Dorsolateral prefrontal cortex (tissue), 122 donors: ENCODE measurements at places on chromosomes 11 and 22.

DNA sequence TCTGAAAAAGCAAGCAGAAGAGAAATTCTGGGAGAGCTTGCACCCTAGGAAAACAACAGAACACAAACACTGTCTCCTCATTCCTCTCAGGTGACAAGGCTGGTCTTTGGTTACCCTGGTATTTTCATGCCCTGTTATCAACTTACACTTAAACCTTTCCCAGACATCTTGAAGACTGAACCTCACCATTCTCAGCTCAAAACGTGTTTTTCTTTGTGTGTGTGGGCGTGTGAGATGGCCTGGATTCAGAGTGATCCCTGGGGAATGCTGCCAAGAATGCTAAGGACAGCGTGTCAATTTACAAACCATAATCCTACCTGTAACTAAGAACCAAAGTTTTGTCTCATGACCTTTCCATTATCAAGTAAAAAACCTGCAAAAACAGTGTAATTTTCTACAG lies 33.3 kb downstream of the ELF5 start:
- no peak for DNase-seq

GRCh38 chr11:14904745-14905103 lies 12.7 kb upstream of the CYP2R1 start:
- DNase-seq, result peak; percentile 81

GRCh38 chr11:45145083-45145378 lies 1.4 kb upstream of the PRDM11 start:
- no peak for DNase-seq

DNA sequence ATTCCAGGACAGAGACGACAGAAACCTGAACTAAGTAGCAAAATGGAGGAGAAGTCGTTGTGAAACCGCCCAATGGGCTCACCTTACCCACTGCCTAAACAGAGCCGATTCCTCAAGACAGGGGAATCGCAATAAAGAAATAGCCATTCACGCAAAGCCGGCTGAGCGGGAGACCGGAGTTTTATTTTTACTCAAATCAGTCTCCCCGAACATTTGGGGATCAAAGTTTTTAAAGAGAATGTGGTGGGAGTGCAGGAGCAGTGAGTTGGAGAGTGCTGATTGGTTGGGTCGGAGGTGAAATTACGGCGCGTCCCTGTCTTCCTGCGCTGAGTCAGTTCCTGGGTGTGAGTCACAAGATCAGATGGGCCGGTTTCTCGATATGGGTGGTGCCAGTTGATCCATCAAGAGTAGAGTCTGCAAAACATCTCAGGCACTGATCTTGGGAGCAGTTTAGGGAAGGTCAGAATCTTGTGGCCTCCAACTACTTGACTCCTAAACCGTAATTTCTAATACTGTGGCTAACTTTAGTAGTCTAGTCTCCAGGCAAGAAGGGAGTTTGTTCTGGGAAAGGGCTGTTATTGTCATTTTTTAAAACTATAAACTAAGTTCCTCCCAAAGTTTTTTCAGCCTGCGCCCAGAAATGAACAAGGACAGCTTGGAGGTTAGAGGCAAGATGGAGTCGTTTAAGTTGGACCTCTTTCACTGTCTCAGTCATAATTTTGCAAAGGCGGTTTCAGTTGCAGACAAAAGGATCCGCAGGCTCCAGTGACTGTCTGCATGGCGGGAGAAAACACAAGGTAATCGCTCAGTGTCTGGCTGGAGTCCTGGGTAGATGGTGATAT lies 34.1 kb downstream of the OR4D9 start:
- no peak for DNase-seq

GRCh38 chr11:15605094-15605493 lies 490.4 kb downstream of the INSC start:
- no peak for DNase-seq

GRCh38 chr11:77250881-77251640 lies 50.4 kb downstream of the GDPD4 start:
- DNase-seq, result no peak

- no peak for DNase-seq
Measured at GRCh38 chr11:44930588-44931302, 19.9 kb downstream of the TP53I11 start.

GRCh38 chr11:10906521-10906920 lies 48.7 kb upstream of the ZBED5 start:
- no peak for DNase-seq

- DNase-seq, result no peak
Measured at GRCh38 chr22:30159561-30160353, 79.5 kb downstream of the HORMAD2 start.
